Gastrocnemius medialis (tissue), 4 donors: ENCODE measurements at places on chromosomes 6 and 20.

GRCh38 chr20:38216201-38216600 lies 44.3 kb downstream of the KIAA1755 start:
- no peak overlapping the region for H3K4me3 ChIP-seq
- no peaks in the 10 kb centered on the region for H3K27me3 ChIP-seq
- peaks cover 5% of the 10 kb centered on the region for H3K4me1 ChIP-seq
- H3K27ac ChIP-seq, result no peak overlapping the region
- H3K36me3 ChIP-seq, result no peaks in the 10 kb centered on the region

DNA sequence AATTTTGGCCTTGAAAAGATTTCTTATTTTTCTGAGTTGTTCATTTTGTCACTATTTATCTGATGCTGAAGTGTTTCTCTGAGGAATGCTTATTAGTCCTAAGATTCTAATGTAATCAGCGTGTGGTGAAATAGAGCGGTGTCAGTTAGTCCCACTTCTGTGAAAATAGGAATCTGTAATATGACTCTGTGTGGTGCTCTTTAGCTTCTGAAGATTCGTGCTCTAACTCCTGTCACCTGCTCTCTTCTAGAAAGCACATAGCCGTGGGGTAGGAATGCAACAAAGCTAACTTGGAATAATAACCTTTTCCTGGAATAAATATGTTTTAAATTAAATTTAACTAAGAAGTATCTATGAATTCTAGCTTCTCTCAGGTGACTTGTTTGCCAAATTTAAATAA lies 90.4 kb downstream of the BCKDHB start:
- H3K4me1 ChIP-seq, result peaks cover 11% of the 10 kb centered on the region
- no peak overlapping the region for H3K4me3 ChIP-seq
- no peak overlapping the region for H3K27ac ChIP-seq
- H3K36me3 ChIP-seq, result no peaks in the 10 kb centered on the region
- no peak for DNase-seq

DNA sequence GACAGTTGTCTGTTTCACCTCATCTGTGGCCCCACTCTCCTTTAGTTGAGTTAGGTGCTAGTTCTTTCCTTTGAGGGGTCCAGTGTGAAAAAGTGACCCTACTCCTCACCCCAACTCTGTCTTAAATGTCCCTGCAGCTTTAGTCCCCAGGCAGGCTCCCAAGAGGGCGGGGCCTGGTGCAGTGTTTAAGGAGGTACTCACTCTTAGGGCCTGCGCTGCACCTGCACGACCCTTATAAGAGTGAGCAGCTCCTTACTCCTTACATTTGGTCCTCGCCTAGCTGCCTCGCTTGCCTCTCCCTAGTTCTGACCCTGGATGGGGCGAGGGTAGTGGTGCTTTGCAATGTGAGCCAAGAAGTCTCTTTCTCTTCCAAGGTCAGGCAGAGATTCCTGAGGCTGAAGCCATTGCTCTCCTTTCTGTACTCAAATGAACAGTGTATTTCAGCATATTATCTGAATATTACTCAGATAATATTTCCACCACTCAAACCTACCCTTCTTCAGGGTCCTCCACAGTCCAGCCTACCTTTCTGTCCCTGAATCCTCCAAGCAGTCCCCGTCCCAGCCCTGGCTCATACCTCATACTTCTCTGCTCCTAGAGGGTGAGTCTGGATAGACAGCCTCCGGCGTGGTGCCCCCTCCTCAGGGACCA lies 11.9 kb upstream of the VEGFA start:
- DNase-seq, result no peak
- no peak overlapping the region for H3K4me3 ChIP-seq
- no peak overlapping the region for H3K27ac ChIP-seq
- H3K36me3 ChIP-seq, result no peaks in the 10 kb centered on the region

DNA sequence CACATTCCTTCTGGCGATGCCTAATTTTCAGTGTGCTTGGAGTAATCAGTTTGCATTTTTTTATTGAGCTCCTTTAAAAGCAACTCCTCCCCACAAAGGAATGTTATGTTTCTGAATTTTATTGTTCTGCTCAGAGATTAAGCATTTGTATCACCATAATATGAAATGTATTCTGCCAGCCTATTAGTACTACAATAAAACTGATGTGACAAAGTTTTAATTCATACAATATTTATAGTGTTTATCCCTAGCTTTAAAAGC lies 236.9 kb upstream of the ASCC3 start:
- no peak overlapping the region for H3K4me3 ChIP-seq
- H3K36me3 ChIP-seq, result no peaks in the 10 kb centered on the region
- H3K4me1 ChIP-seq, result no peaks in the 10 kb centered on the region
